ENCODE measurements at places on chromosomes 13 and 19.

DNA sequence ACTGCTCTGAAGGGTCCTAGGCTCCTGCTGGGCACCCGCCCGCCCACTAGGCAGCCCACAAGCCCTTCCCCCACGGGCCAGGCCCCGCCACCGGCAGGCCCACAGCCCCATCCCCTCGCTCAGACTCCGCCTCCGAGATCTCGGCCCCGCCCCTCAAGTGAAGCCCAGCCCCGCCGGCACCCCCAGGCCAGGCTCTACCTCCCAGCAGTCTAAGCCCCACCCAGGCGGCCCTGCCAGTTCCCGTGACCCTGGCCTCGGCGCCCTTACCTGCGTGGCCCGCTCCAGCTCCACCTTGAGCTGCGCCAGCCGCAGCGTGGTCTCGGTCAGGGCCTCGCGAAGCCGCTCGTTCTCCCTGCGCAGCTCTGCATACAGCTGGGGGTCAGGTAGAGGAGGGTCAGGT, 16.3 kb downstream of the EPS8L1 start:
- no peak for DNase-seq

DNA sequence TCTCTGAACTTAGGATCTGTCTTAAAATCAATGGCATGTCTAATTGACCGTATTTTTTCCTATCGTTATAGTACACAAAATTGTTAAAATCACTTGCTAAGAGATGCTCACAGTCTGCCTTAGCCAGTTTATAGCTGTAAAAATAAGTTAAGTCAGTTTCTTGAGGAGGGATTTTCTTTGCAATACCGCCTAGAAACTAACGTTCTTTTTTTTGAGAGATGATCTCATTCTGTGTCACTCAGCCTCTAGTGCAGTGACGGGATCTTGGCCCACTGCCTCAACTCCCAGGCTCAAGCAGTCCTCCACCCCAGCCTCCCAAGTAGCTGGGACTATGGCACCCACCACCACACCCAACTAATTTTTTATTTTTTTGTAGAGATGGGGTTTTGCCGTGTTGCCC, 4.4 kb downstream of the CKAP2 start:
- no peak for DNase-seq

- DNase-seq = no peak
Measured at GRCh38 chr13:114224201-114224600, 10.5 kb upstream of the CDC16 start.

GRCh38 chr13:95049772-95050171, 251.5 kb downstream of the ABCC4 start:
- DNase-seq = no peak

DNA sequence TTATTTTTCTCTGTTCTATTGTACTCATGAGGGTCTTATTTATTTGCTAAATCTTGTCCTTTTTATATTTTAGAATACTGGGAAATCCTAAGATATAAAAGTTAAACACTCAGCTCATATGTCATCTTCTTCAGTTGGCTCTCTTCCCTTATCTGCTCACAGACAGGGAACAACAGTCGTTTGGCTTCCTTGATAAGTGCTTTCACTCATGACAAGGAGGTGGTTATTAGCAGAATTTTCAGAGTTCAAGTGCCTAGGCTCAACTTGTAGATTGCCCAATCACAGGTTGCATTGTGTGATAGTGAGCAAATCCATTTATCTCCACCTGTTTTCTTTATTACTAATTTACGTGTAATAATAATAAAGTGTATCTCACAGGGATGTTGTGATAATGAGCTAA, 620.3 kb upstream of the PCDH20 start:
- no peak for DNase-seq

DNA sequence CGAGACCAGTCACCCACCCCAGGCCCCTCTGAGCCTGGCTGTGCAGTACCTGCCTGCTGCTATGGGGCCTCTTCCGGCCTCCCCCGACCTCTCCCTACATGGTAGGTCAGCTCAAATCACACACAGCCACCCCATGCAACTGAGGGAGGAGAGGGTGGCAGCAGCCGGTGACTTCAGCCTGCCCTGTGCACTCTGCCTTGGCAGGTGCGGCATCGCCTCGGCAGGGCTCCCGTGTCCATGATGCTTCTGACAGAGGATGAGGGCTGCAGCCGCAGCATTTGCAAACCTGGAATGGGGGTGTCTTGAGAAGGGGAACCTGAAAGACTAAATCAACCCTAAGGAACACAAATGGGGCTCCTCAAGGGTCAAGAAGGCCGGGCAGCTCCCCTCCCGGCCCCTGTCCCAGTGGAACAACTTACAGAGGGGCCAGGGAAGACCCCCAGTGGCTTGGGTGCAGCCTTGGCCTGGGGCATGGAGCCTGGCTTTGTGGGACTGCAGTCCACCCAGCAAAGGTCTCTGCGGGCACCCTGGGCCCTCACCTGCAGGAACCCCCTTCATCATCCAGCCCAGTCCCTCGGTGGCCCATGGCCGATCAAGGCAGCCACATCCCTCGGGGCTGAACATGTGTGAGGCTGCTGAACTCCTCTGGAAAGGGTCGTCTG, 6.7 kb downstream of the TEX29 start:
- no peak for DNase-seq

Data from activated CD4-positive, alpha-beta T cell treated with anti-CD3 and anti-CD28 coated beads, Interleukin-2, amount 50 U/mL, for 1 hour (primary cell).